Frontal cortex (tissue), 4 donors: ENCODE measurements at places on chromosomes 1 and 21. TPM values are rescaled to one million over a fixed set of nuclear protein-coding genes. Genes with fewer than 3 reads are reported as not detected.

- DNase-seq = no peak
These were observed 106.9 kb downstream of the ASH1L start for GRCh38 chr1:155455588-155456195.

- no peak for DNase-seq
These were observed 180.8 kb downstream of the NPHP4 start for GRCh38 chr1:5811419-5811818.

- peak; percentile 8 for DNase-seq
These were observed 32.1 kb upstream of the EPHX4 start for GRCh38 chr1:91997607-91998195.

DNA sequence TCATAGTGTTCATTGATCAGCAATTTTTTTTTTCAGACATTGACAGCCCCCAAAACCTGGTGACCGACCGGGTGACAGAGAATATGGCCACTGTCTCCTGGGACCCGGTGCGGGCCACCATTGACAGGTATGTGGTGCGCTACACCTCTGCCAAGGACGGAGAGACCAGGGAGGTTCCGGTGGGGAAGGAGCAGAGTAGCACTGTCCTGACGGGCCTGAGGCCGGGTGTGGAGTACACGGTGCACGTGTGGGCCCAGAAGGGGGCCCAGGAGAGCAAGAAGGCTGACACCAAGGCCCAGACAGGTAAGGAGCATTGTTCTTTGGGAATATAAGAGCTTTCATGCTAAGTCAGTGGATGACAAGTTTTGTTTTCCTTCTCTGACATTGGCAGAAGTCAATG is 49.3 kb downstream of the TNN start:
- DNase-seq = no peak

The MX2 gene
- 0.41 TPM for total RNA-seq
